Nucleus accumbens (tissue), 56 donors: ENCODE measurements at places on chromosomes 12 and 14.

GRCh38 chr12:48104531-48104930 is 1.3 kb downstream of the SENP1 start:
- no peak for DNase-seq

GRCh38 chr14:23326491-23327332 is 5.5 kb downstream of the PABPN1 start:
- DNase-seq: no peak

GRCh38 chr14:50335989-50336824 is 24.1 kb downstream of the DMAC2L start:
- no peak for DNase-seq

DNA sequence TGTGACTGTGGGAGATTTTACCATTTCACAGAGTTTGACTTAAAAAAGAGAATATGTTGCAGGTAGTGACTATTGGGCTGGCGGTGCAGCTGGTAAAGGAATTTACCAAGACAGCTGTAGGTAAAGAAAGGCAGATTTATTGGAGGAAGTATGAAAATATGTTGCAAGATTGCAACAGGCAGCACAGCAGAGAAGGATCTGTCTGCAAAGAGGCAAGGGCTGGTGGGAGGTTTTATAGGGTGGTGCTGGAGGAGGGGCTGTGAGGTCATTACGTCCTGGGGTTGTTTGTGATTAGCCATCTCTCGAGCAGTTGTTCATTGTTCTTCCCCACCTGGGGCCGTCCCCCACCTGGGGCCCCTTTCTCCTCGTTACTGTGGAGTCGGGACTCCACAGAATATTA is 62.1 kb downstream of the ACACB start:
- DNase-seq: no peak

DNA sequence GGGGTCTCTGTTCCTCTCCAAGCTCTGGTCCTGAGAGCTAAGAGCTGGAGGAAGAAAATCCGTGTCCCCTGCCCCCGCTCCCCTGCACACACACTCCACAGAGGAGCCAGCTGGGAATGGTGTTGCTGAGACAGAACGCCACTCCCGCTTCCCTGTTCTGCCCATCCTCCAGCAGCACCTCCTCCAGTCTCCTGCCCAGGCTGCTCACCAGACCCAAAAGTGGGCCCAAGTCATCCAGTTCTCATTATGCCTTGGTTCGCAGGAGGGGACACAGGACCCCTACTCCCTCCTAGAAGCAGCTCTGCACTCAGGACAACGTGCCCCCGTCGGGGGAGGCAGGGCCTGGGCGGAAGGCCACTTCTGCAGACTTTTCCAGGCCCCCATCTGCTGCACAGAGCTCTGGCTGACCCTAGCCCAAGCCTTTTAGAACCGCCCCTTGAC is 830 bp upstream of the TRMT61A start:
- DNase-seq: no peak

- no peak for DNase-seq
These were observed 68.0 kb upstream of the SLCO1C1 start for GRCh38 chr12:20627001-20627588.

DNA sequence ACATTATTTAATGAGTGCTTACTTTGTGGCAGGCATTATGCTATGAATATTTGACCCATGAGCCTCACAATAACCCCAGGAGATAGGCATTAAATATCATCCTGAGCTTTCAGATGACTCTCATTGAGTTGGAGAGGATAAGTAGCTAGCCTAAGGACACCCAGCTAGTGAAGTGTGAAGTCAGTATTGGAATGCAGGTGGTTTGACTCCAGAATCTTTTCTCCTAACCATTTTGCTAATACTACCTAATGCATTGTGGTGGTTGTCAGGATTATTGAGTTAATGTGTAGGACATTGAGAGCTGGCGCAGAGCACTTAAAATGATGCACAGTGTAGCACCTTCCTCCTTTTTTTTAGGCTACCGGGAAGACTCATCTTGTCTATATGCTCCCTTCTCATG is 3.8 kb upstream of the CDKL1 start:
- DNase-seq: no peak
